Vagina (tissue), 2 donors: ENCODE measurements at places on chromosomes 1 and 21.

GRCh38 chr1:51636191-51636590, 19.3 kb downstream of the OSBPL9 start:
- no peak for DNase-seq

DNA sequence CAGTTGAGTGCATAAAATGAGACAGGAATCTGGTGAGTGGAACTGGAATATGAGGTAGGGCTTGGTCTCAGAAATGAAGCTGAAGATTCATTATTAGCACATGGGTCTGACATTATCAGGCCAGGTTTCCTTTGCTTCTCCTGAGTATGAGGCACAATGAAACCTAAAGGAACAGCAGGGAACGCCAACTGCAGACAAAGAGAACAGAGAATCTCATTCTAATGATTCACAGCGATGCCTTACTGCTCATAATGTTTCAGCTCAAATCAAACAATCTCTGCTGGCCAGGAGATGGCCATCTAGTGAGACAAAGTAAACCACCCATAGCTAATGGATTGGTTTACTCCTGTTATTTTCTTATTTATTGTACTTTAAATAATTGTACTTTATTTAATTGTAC, 133.5 kb downstream of the C1orf21 start:
- DNase-seq, result no peak

DNA sequence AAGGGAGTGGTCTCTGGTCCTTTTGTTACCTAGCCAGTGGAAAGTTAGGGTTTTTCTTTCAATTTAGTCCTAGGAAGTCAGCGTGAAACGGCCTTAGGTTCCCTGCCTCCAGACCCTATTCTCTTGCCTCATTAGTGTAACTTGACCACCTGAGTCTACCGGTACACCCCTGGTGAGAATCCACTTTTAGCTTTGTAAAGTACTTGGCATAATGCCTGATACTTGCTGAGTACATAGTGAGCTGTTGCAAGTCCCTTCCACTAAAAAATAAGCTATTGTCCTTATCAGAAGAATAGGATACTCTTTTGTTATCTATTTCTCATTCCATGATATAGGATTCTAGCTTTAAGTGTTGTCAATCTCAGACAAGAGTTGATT, 228.8 kb downstream of the ST6GALNAC3 start:
- DNase-seq, result no peak

DNA sequence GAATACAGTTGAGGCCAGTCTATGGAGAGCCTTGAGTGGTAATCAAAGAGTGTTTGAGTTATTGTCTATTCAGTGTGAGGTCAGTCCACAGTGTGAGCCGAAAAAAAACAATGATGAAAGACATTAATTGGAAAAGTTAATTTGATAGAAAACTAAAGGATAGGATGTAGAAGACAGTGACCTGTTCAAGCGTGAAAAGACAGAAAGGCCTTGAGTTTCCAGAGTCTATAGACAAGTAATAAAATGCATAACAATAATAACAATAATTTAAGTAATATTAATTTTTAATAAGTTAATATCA, 90.4 kb downstream of the SLC30A10 start:
- DNase-seq, result no peak

DNA sequence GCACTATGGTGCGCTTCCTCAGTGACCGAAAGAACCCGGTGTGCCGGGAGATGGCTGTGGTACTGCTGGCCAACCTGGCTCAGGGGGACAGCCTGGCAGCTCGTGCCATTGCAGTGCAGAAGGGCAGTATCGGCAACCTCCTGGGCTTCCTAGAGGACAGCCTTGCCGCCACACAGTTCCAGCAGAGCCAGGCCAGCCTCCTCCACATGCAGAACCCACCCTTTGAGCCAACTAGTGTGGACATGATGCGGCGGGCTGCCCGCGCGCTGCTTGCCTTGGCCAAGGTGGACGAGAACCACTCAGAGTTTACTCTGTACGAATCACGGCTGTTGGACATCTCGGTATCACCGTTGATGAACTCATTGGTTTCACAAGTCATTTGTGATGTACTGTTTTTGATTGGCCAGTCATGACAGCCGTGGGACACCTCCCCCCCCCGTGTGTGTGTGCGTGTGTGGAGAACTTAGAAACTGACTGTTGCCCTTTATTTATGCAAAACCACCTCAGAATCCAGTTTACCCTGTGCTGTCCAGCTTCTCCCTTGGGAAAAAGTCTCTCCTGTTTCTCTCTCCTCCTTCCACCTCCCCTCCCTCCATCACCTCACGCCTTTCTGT, 7.3 kb upstream of the PIGV start:
- no peak for DNase-seq

DNA sequence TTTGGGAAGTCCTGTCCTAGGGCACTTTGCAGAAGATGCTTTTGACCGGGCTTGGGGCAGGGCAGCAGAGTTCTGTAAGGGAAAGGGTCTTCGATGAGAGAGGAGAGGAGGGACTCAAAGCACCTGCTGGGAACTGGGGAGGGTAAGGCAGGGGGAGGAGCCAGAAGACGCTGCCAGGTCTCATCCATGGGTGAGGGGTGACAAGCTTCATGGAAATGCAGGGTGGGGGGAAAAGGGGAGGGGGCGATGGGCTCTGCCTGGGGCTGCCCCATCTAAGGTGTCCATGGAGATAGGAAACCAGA, 20.9 kb upstream of the C2CD2 start:
- no peak for DNase-seq

- DNase-seq, result no peak
Observed at GRCh38 chr1:111843177-111843576, 87.5 kb downstream of the DDX20 start.

- no peak for DNase-seq
Observed at GRCh38 chr21:31262728-31263127, 81.3 kb downstream of the TIAM1 start.

DNA sequence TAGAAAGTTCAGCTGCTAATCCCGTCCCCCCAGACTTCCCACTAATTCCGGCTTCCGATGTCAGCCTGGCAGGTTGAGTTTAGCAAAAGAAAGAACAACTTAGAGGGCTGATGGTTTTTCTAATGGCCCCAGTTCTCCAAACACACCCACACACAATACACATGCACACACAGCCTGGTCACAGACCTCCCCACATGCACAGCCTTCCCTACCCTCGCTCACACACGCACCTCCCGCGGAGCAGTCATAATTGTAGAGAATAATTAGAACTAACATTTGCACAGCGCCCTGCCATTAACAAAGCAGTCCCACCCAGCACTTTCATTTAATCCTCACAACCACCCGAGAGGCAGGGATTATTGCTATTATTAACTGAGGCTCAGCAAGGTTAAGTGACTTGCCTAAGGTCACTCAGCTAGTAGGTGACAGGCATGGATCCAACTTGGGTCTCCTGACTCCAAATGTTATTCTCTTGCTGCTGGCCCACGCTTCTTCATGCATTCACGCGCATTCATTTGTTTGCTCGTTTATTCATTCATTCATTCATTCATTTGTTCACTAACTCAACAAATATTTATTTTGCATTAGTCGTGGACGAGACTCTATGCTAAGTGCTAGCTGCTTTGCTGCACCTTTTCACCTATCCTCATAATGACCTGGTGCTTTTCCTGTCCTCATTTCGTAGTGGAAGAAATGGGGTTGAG, 274.9 kb downstream of the FOXD2 start:
- no peak for DNase-seq

DNA sequence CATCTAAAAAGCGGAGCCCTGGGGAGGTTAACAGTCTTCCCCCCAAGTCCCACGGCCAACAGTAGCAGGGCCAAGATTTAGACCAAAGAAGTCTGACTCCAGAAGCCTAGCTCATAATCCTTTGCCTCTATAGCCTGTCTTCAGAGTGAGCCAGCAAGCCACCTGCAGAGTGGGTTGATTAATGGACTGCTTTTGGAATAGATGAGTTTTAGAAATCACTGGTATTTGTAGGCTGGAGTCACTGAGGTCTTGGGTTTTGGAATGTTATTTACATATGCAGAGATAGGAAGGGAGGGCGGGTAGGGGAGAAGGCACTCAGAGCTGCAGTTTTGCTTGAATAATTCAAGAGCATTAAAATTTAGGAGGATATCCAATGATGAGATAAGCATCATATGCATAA, 90.8 kb upstream of the L1TD1 start:
- no peak for DNase-seq

- no peak for DNase-seq
Observed at GRCh38 chr1:225362805-225363204, 65.0 kb downstream of the LBR start.

DNA sequence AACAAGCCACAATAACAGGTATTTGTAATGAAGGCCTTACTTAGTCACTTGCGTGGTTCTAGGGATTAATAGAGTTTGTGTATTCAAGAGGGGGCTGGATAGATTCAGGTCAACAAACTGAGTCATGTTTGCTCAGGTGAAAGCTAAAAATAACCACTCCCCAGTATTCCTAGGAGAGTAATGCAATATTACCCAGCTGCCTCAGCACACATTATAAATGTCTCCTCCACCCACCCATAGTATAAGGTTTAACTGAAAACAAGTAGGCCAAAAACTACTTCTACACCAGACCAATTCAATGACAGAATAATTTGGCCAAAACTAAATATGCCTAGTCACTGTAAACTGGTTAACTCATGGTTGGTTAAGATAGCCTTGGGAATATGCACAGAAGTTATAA, 34.4 kb downstream of the WLS start:
- no peak for DNase-seq

DNA sequence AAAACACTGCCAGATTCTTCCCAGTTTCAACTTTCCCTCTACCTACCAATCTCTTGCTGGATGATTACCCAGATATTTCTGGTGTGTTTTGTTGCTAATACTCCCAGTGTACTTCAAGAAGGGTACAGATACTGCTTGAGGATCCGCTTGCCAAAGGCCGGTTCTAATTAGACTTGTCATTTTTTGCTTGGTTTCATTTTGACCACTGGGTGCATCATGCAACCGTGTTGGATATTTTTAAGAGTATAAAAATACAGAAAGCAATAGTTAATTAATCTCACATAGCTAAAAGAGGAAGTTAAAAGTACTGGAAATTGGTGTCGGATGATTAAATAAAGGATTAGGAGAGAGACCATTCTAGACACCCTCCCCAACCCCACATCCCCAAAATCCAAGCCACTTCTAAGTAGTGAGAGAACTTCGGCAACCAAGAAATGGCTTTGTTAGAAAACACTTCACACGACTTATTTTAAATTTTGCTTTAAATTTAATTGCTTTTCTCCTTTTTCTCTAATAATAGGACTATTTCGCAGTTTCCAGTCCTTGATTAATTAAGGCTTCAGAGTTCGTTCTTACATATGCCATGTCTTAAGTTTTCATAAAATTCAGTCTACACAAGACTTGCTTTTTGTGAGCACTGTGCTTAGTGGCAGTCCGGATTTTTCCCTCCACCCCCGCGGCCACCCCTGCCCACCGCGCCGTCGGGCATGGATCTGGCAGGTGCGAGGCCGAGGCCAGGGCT, 2.5 kb upstream of the CDKN2C start:
- DNase-seq, result no peak

DNA sequence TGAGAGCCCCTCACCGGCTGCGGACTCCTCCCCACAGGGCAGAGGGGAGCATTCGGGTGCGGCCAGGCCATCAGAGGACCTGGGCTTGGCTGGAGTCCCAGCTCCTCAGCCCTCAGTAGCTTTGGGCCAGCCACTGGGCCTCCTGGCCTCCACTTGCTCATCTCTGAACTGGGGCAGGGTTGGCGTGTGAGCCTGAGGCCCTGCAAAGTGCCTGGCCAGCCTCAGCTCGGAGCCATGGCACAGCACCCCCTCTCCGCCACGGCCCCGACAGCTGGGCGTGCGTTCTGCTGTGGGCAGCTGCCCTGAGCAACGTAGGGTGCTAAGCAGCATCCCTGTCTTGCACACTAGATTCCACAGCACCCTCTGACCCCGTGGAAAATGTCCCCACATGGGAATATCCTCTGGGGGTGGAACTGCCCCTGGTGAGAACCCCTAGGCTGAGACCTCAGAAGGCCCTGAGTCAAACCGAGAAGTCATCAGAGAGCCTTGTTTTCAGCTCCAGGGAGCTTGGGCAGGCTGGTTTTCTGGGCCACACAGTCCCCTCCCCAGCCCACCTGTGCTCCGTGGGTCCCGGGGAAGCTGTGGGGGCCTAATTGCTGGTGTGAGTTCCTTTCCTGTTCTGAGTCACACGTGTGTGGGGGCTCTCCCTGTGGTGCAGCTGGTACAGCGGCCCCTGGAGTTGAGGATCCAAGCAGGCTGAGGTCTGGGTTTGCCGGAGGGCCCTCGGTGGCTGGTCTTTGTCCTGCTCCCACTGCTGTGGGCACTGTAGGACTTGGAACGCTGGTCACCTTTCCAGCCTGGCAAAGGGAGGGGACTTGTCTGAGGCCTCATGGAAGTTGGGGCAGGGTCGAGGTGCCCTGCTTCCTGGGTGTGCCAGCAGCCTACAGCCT, 24.5 kb downstream of the TP73 start:
- no peak for DNase-seq

DNA sequence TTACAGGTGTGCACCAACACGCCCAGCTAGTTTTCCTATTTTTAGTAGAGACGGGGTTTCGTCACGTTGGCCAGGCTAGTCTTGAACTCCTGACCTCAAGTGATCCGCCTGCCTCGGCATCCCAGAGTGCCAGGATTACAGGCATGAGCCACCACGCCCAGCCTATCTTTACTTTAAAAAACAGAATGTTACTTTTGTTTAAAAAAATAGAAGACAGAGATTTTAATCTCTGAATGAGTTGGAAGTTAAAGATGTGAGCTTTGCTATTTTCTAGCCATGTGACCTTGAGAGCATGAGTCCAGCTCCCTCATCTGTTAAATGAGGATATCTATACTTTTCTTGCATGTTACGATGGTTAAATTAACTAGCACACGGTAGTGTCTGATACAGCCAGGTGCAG, 3.9 kb upstream of the PUM1 start:
- no peak for DNase-seq

DNA sequence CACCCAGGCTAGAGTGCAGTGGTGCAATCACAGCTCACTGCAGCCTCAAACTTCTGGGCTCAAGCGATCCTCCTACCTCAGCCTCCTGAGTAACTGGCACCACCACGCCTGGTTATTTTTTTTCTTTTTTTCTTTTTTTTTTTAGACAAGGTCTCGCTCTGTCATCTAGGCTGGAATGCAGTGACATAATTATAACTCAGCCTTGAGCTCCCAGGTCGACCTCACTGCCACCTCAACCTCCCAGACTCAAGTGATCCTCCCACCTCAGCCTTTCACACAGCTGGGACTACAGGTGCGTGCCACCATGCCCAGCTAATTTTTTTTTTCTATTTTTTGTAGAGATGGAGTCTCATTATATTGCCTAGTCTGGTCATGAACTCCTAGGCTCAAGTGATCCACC, 66.9 kb upstream of the ECE1 start:
- DNase-seq, result no peak

- no peak for DNase-seq
Observed at GRCh38 chr1:228360533-228361313, 45.9 kb downstream of the TRIM11 start.

- no peak for DNase-seq
Observed at GRCh38 chr21:39014747-39015146, 168.5 kb downstream of the PSMG1 start.

GRCh38 chr1:3681231-3681897, 29.0 kb downstream of the TP73 start:
- no peak for DNase-seq

DNA sequence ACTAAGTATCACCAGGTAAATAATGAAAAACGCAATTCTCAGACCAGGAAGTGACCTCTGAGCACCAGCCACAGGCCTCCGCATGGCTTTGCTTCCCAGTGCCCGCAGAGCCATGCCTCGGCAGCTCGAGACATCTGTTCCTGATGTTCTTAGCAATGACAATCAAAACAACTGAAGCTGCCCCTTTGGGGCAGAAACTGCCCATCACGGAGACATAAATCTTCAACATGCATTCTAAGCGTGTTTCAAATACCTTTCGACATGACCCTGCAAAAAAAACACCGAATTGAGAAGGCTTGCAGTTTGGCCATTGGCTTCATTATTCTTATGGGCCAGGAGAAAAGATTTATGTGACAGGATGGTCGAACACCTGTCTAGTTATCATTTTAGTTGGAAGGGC, 5.8 kb upstream of the RAP1GAP start:
- no peak for DNase-seq
